Stimulated activated CD4-positive, alpha-beta T cell treated with anti-CD3 and anti-CD28 coated beads, Interleukin-12 subunit alpha, Interleukin-12 subunit beta, amount 100 ng/mL, for 48 hours (primary cell): ENCODE measurements at places on chromosomes 16 and 17.

- DNase-seq: no peak
These were observed 1.8 kb upstream of the PRSS22 start for GRCh38 chr16:2859686-2860265.

- DNase-seq: no peak
These were observed 80.3 kb upstream of the PSMD7 start for GRCh38 chr16:74216319-74216718.

DNA sequence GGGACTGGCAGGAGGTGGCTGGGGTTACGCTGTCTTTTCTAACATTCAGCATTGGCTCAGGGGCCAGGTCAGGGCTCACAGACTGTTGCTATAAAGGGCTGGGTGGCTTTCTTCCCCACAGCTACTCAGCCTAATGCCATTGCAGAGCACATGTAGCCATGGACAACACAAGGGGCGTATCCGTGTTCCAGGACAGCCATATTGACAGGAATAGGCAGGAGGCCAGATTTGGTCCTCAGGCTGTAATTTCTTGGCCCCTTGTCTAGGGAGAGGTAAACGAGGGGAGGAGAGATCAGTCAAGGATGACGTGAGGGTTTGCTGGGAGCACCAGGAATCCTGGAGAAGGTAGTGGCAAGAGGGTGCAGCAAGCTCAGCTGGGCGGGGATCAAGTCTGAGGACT, 21.2 kb upstream of the MYO15B start:
- DNase-seq: no peak

DNA sequence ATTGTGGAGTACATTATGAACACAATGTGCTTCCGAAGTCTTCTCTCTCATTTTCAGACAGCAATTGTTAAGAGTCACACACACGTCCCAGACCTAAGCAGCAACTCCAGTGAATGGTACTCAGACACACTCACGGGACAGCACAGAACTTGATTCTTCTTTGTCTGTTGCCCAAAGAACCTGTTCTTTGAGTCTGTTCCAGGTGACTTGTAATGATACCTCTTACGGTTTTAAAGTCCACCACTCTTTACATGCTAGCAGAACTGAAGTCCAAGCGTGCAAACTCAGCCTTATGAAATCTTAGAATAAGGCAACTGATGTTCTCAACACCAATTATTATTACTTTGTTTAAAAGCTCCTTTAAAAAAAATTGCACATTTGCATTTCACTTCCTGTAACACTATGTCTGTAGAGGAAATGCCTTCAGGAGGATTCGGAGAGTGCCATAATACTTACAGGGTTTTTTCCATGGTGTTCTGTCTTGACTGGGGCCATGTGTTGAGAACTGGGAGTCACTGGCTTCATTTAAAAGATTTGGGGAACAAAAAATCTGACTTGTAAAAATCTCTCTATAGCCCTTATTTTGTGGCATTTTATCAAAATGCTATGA, 48.1 kb downstream of the MARF1 start:
- no peak for DNase-seq

DNA sequence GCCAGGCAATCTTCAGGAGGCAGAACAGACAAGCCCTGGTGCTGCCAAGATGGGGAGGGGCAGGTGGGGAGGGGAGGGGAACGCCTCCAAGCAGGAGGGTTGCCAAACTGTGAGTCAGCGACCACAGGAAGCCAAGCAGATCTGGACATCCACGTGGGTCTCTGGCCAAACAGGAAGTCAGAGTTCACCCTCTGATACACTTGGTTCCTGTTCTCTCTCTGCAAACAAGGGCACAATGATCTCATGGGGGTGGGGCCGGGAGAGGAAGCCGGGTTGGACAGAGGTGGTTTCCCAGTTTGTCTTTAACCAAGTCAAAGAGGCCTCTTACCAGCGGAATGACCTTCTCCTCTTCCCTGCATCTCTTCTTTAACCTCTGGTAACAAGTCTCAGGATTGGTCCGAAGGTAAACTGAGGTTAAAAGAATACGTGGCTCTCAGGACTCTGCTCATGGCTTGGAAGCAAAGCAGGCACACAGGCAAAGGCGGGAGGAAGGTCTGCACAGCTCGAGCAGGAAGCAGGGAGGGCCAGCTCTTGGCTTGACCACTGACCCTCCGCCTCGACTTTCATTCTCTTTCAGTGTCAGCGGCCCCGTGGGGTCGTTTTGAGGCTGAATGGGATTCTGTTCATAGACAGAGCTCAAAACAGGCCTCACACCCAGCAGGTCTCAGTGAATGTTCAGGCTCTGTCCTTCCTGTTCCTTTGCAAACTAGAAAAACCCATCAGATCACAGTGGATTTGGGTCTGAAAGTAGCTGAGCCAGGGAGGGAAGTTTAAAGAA, 32.9 kb downstream of the TK2 start:
- peak; percentile 72 for DNase-seq

DNA sequence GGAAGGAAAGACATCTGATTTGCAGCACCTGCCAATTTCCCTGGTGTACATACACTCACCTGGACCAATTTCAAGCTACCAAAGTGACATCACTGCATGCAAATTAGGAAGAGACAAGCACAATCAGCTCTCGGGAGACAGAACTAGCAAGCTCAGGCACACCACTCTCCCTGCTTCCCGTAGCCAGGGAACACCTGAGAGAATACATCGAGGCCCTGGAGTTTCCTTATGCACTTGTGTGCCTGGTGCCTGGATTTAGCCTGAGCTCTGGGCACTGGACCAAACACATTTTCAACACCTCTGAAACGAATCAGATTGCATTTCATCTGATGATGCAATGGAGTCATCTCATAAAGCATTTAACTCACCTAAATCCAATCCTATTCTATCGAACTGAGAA, 110.5 kb downstream of the HS3ST2 start:
- no peak for DNase-seq

GRCh38 chr17:80477647-80478478, 1.5 kb upstream of the NPTX1 start:
- no peak for DNase-seq

- DNase-seq: no peak
These were observed 430 bp downstream of the AMFR start for GRCh38 chr16:56424791-56425438.

GRCh38 chr16:11907160-11907970, 8.4 kb downstream of the GSPT1 start:
- DNase-seq: no peak

DNA sequence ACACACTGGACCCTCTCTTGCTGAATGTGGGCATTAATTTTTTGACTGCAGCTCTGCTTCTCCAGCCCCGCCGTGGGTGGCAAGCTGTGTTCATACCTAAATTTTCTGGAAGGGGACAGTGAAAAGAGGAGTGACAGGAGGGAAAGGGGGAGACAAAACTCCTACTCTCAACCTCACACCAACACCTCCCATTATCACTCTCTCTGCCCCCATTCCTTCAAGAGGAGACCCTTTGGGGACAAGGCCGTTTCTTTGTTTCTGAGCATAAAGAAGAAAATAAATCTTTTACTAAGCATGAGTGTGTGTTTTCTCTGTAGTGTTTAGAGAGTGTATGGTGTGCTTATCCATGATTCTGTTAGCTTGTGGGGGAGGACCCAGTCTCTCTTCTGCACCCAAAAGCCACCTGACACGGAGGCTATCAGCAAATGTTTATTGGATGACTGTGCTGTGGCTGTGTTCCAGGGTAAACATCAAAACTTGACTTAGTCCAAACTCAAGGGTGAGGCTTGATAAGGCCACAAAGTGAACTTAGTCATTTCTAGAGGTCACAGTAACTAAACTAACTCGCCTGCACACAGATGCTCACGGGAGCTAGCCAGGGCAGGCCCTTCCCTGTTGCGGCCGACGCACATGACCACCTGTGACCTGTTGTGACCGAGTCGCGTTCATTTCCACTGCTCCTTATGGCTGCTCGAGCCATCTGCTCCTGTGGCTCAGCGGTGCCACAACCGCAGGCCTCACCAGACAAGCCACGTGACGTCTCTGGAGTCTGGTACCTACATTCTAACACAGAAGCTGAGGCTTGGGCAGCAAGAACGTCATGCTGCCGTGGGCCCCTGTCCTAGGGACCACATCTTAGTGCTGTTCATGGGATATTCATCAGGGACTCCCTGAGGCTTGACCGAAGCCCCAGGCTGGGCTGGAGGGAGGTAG, 9.8 kb upstream of the MED11 start:
- DNase-seq: no peak

- DNase-seq: no peak
These were observed 14.4 kb downstream of the SNN start for GRCh38 chr16:11682655-11683096.

DNA sequence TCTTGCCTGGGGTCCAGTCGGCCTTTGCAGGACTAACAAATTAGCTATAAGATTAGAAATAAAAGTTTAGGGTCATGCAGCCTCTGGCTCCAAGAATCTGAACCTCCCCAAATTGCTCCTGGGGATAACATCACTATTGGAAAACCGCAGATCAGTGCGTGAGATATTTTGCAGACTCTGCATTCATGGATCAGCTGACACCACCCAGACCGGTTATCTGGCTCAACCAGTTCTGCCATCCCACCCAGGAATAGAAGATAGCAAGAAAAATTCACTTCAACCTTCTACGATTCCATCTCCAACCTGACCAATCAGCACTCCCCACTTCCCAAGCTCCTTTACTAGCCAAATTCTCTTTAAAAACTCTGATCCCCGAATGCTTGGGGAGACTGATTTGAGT, 4.3 kb upstream of the PGS1 start:
- no peak for DNase-seq

DNA sequence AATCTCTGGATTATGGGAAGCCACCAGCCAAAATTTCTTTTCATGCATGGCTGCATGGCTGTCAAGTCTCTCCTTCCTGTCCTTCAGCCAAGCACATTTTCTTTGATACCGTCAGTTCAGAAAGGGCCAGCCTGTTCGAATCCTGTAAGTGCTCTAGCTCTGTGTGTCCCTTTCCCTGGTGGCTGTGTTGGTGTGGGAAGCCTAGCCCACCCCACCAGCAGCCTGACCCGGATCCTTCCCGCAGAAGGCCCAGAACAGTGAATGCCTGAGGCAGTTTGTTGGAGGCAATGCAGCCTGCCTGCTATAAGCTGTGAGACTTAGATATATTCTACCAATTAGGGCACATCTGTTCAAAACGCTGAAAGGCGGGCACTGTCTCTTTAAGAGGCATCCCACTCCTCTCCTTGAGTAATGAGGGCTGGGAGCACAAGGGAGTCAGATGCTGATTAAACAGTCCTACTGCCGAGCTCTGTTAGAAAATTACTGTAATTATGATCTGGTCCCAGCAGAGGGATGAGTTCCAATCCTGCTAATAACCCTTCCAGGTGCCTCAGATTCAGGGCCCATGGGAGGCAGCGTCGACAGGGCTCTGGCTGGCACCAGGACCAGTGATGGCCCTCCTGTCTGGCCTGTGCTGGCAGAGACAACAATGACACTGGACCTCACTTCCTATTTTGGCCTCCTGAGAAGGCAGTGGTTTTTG, 18.4 kb downstream of the SNX11 start:
- DNase-seq: no peak

DNA sequence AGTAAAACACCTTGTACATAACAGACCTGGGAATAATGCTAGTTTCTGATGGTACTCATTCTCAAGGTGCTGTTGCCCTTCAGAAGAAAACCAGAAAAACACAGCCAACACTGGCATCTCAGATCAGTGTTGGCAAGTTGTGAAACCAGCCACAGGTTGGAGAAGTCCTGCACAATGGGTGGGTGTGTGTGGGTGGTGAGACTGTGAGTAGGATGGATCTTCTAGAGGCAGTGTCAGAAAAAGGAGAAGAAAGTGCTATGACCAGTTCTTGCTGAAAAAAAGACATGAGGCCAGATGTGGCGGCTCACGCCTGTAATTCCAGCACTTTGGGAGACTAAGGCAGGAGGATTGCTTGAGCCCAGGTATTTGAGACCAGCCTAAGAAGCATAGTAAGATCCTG, 35.2 kb upstream of the SMIM36 start:
- no peak for DNase-seq

DNA sequence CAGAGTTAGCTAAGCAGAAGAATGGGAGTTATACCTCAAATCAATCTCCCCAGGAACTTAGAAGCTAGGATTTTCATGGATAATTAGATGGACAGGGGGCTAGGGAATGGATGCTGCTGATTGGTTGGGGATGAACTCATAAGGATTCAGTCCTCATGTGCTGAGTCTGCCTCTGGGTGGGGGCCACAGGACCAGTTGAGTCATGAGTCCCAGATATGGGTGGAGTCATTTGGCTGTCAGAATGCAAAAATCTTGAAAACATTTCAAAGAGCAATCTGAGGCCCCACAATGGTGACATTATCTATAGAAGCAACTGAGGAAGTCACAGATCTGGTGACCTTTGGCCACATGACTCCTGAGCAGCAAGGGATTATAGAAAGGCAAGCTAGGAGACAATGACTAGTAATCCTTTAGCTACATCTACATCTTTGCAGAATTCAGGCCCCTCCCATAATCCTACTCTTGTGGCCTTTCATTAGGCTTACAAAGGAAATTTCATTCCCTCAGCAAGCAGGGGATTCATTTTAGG, 82.6 kb upstream of the CCL2 start:
- no peak for DNase-seq

DNA sequence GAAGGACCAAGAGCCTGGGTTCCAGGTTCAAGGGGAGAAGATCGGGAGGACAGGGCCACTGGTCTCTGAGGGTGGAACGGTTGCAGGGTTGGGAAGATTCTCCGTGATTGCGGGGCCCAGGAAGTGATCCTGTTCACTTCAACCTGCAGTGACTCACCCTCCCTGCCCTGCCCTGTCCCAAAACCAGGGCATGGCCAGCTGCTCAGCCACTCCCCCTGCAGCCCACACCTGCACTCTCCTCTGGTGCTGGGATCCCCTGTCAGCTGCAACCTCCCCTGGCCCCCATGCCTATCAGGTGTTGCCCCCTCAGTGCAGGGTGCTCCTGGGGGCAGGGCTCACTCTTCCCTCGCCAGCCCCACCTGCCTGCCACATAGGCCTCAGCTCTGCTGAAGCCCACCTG, 1.1 kb downstream of the RUNDC3A start:
- no peak for DNase-seq

- no peak for DNase-seq
These were observed 21.1 kb upstream of the ZNF629 start for GRCh38 chr16:30808146-30808545.

DNA sequence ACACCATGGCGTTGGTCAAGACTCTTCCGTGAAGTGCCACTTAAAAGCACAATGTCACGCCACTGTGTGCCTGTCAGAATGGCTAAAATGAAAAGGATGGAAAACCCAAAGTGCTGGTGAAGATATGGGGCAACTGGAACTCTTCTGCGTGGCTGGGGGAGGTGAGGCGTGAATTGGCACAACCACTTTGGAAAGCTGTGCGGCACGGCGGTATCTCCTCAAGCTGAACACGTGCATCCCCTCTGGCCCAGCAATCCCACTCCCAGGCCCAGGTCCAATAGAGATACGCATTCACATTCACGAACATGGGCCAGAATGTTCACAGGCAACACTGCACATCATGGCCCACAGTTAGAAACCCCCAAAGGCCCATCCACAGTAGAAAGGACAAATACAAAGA, 8.9 kb downstream of the DUSP3 start:
- no peak for DNase-seq

GRCh38 chr16:30669026-30669902, 11.0 kb downstream of the FBRS start:
- no peak for DNase-seq
